ENCODE measurements at places on chromosomes 12 and 14.

DNA sequence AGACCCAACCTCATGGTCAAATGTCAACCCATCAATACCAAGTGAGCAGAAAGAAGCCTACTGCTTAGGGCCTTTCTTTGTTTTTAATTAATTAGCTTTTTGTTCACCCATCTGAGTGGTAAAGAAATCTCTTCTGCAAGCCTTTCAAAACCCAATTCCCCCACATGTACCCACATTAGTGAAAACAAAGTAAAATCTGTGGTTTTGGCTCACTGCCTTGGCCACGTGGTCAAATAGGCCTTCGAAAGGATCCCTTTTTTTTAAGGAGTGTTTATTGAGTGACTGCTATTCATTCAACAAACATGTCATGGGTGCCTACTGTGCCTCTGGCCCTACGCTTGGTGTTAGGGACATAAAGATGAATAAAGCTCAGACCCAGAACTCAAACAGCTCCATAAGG, 160.1 kb downstream of the NUAK1 start:
- H3K27ac ChIP-seq: no peak overlapping the region
- H3K27me3 ChIP-seq: no peaks in the 10 kb centered on the region
- H3K36me3 ChIP-seq: no peaks in the 10 kb centered on the region
- no peaks in the 10 kb centered on the region for H3K4me1 ChIP-seq
- no peak overlapping the region for H3K4me3 ChIP-seq

DNA sequence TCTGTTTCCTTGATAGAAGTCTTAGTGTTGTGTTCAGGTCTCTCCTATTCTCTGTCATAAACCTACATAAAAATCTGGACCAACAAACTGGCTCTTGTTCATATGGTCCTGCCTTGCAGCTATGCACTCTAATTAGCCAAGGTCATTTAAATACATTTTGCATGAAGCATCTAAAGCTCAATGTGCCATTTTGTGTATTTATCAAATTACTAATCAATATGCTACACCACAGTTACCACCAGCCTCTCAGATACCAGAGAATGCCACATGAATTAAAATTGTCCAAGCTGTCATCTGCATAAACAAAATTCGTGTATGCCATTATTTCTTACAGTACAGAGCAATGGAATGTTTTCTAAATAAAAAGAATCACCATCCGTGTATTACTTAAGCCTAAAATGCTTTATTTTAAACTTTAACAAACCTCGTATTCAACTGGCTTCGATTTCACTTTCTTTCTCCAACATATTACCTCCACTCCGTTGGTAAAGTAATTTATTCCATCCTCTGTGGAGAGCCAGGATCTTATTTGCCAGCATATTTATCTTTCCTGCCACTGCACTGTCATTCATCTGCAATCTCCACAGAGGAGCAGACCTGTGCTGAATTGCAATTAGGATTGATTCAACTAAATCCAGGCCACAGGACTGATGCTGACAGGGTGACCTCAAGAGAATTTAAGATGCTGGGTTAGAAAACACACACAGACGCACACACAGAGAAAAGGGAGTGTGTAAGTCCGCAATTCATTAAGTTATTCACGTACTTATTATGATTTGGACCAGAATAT, 284.1 kb upstream of the FOXG1 start:
- no peaks in the 10 kb centered on the region for H3K4me1 ChIP-seq
- no peak for DNase-seq
- no peaks in the 10 kb centered on the region for H3K27me3 ChIP-seq
- H3K36me3 ChIP-seq: no peaks in the 10 kb centered on the region

DNA sequence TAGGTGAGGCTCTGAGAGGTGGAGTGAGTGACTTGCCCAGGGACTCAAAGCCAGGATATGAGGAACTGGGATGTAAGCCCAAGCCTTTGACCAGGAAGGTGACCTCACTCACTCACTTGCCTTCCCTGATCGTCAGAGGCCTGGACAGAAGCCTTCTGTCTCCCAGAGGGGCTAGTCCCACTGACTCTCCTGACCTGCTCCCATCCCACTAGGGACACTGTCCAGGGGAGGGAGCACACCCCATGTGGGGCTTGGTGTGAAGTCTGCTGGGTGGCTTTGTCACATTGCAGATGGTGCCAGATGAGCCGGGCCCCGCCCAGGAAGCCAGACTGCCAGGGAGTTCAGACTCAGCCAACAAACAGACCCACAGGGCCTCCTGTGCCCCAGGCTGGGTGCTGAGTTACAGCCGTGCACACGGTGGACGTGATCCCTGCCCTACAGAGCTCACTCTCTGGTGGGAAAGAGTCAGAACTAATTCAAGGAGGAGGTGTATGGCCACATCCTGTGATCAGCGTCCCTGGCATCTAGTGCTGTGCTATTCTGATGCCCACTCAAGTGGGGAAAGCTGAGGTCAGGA, 28.3 kb downstream of the MMAB start:
- no peak overlapping the region for H3K4me3 ChIP-seq
- H3K27me3 ChIP-seq: peaks cover 45% of the 10 kb centered on the region
- peaks cover 16% of the 10 kb centered on the region for H3K4me1 ChIP-seq
- DNase-seq: peak; percentile 49
- no peaks in the 10 kb centered on the region for H3K36me3 ChIP-seq
- no peak overlapping the region for H3K27ac ChIP-seq

- DNase-seq: peak; percentile 70
- no peak overlapping the region for H3K27ac ChIP-seq
- peaks cover 7% of the 10 kb centered on the region for H3K4me1 ChIP-seq
- no peak overlapping the region for H3K4me3 ChIP-seq
- H3K36me3 ChIP-seq: no peaks in the 10 kb centered on the region
- H3K27me3 ChIP-seq: peaks cover 42% of the 10 kb centered on the region
These were observed 1352.9 kb downstream of the TMEM121 start for GRCh38 chr14:106879241-106879640.

DNA sequence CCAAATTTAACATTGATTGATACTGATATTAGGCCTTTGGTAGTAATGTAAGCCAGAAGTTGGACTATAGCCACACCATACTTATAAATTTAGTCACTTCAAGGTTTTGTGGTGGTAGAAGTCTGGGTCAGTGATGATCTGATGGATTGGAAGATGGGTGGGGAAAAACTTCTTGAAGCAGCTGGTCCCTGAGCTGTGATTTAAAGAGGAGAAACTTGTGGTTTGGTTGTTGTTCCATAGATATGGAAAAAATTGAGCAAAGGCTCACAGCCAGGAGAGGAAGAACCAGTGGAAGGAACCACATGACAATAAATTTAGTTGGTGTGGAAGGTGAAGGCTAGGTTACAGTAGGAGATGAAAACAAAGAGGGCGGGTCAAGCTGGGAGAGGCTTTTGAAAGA, 26.1 kb downstream of the PTHLH start:
- no peak overlapping the region for H3K27ac ChIP-seq
- H3K4me3 ChIP-seq: no peak overlapping the region
- DNase-seq: no peak
- H3K4me1 ChIP-seq: no peaks in the 10 kb centered on the region
- peaks cover 4% of the 10 kb centered on the region for H3K27me3 ChIP-seq

- H3K27me3 ChIP-seq: no peaks in the 10 kb centered on the region
- no peak overlapping the region for H3K27ac ChIP-seq
- H3K4me1 ChIP-seq: no peaks in the 10 kb centered on the region
- no peak for DNase-seq
- H3K36me3 ChIP-seq: no peaks in the 10 kb centered on the region
These were observed 780.2 kb upstream of the TBX3 start for GRCh38 chr12:115464111-115464581.

DNA sequence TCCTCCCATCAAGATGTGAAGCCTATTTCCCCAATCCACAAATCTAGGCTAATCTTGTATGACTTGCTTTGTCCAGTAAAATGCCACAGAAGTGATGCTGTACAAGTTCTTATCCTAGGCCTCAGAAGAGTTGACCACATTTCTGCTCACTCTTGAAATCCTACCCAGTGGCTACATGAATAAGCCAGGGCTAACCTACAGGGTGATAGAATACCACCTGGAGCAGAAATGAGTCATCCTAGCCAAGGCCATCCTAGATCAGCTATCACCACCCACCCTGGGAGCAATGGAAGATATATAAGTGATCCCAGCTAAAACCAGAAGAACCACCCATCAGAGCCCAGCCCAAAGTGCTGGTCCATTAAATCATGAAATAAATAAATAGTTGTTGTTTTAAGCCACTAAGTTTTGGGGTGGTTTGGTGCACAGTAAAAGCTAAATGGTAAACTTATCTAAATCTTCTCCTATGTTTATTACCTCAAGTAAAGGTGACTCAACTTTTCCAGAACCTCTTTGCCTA, 105.1 kb downstream of the RPS29 start:
- no peak overlapping the region for H3K27ac ChIP-seq
- H3K27me3 ChIP-seq: no peaks in the 10 kb centered on the region
- peaks cover 6% of the 10 kb centered on the region for H3K4me1 ChIP-seq
- H3K36me3 ChIP-seq: no peaks in the 10 kb centered on the region
- no peak for DNase-seq

- H3K4me3 ChIP-seq: no peak overlapping the region
- DNase-seq: no peak
- peaks cover 11% of the 10 kb centered on the region for H3K27me3 ChIP-seq
- no peak overlapping the region for H3K27ac ChIP-seq
- no peaks in the 10 kb centered on the region for H3K4me1 ChIP-seq
These were observed 291.8 kb downstream of the FOXN3 start for GRCh38 chr14:89125216-89125615.

DNA sequence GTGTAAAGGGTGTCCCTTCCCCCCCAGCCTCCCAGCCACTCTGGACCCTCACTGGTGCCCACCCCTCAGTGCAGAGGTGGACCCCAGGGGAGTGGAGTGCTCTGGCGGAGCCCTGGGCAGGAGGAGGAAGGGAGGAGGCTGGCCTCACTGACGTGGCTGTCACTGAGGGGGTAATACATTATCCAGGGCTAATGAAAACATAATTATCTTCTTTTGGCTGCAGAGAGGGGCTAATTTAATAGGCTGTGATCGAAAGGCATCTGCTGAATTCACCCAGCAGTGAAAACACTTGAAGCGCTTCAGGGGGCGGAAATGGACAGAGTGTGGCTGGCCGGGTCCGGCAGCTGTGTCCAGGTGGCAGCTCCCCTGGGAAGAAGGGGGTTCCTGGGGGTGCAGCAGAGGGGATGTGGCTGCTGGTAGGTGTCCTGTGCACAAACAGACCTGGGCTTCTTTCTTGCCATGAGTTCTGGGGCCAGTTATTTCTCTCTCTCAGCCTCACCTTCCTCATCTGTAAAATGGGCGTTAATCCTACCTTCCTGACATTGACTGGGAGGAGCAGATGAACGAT, 3.7 kb upstream of the NOS1 start:
- no peaks in the 10 kb centered on the region for H3K36me3 ChIP-seq
- H3K27ac ChIP-seq: no peak overlapping the region
- no peak overlapping the region for H3K4me3 ChIP-seq
- H3K27me3 ChIP-seq: peaks cover 43% of the 10 kb centered on the region
- DNase-seq: no peak

GRCh38 chr12:6780573-6780972, 8.3 kb downstream of the LAG3 start:
- H3K27me3 ChIP-seq: peaks cover 33% of the 10 kb centered on the region
- H3K27ac ChIP-seq: peak overlapping the region; percentile 21
- H3K4me1 ChIP-seq: peaks cover 69% of the 10 kb centered on the region
- no peaks in the 10 kb centered on the region for H3K36me3 ChIP-seq
- no peak for DNase-seq
- H3K4me3 ChIP-seq: no peak overlapping the region

- H3K4me3 ChIP-seq: no peak overlapping the region
- H3K4me1 ChIP-seq: no peaks in the 10 kb centered on the region
- H3K36me3 ChIP-seq: no peaks in the 10 kb centered on the region
- H3K27ac ChIP-seq: no peak overlapping the region
These were observed 151.0 kb downstream of the SLC25A21 start for GRCh38 chr14:37021390-37021789.

GRCh38 chr14:95713596-95714371, at the start of gene TCL1A:
TSS of gene TCL1A (minus strand) at chr14:95714125. CDS start at chr14:95714066, 59 bp downstream.
- peaks cover 49% of the 10 kb centered on the region for H3K27me3 ChIP-seq
- no peaks in the 10 kb centered on the region for H3K4me1 ChIP-seq
- no peak within 1 kb of the TSS for H3K27ac ChIP-seq
- DNase-seq: no peak
- no peak within 1 kb of the TSS for H3K4me3 ChIP-seq

DNA sequence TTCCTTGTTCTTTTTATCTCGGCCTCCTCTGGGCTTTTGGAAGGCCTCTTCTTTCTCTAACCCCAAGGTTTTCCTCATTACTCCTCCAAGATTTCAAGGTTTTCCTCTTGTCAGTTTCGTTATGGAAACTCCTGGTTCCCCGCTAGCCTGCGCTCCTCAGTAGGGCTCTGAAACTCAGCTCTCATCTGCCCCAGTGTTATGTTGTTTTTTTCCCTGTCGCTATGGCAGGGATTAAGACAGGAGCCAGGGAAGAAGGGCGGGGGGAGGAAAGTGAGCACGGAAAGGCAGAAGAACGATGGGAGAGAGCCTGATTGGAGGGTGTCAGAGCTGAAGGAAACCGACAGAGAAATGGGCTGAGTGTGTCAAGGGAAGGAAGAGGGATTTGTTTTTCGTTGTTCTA, 26.5 kb upstream of the JDP2 start:
- peaks cover 35% of the 10 kb centered on the region for H3K27me3 ChIP-seq
- no peak for DNase-seq
- H3K4me3 ChIP-seq: no peak overlapping the region
- peaks cover 29% of the 10 kb centered on the region for H3K4me1 ChIP-seq

- H3K27ac ChIP-seq: no peak overlapping the region
- no peak for DNase-seq
- H3K4me1 ChIP-seq: peaks cover 32% of the 10 kb centered on the region
- peaks cover 6% of the 10 kb centered on the region for H3K27me3 ChIP-seq
- H3K4me3 ChIP-seq: no peak overlapping the region
These were observed 126.1 kb upstream of the ARHGAP5 start for GRCh38 chr14:31950764-31951637.

DNA sequence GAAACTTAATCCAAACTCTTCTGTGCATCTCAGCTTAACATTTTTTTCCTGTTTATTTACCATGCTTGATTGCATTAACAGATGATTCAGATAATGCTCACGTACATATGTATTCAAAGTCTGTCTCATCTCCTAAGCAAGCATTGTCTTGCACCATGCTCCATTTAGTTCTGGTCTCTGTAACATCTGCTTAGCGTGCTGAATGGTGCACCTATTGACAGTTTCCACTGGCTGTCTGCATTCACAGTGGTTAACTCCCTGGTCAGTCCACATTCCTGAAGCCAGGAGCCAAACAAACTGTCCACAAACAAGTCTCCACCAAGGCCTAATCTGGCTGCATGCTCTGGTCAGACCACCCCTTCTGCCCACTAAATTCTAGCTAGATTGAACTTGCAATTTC, 83.9 kb downstream of the KNTC1 start:
- peaks cover 55% of the 10 kb centered on the region for H3K36me3 ChIP-seq
- no peak overlapping the region for H3K27ac ChIP-seq
- H3K4me1 ChIP-seq: no peaks in the 10 kb centered on the region
- no peak overlapping the region for H3K4me3 ChIP-seq
- H3K27me3 ChIP-seq: no peaks in the 10 kb centered on the region

DNA sequence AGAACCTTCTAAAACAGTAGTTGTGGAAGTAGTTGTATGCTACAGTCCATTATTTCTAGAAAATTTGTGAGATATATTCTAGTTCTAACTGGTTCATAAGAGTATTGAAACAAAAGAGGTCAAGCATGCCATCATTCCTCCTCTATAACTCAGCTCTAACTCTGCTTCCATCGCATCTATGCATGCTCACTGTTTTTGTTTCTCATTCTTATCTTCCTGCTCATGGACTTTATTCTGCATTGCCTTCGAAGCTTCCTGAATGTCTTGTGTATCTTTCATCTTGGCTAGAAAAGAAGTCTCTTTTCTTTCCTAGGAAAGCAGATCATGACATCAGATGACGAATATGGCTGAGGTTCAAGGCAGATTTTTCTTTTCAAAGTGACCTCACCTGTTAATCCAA, 402 bp downstream of the LMNTD1 start:
- H3K27ac ChIP-seq: no peak overlapping the region
- no peak for DNase-seq
- H3K27me3 ChIP-seq: no peaks in the 10 kb centered on the region
- H3K36me3 ChIP-seq: no peaks in the 10 kb centered on the region
- H3K4me3 ChIP-seq: no peak overlapping the region
